ENCODE measurements at places on chromosomes 6 and 20.

- no peak for DNase-seq
Observed at GRCh38 chr6:52515219-52515960, 61.5 kb downstream of the TRAM2 start.

GRCh38 chr6:102204351-102204750, 810.8 kb downstream of the GRIK2 start:
- no peak for DNase-seq

DNA sequence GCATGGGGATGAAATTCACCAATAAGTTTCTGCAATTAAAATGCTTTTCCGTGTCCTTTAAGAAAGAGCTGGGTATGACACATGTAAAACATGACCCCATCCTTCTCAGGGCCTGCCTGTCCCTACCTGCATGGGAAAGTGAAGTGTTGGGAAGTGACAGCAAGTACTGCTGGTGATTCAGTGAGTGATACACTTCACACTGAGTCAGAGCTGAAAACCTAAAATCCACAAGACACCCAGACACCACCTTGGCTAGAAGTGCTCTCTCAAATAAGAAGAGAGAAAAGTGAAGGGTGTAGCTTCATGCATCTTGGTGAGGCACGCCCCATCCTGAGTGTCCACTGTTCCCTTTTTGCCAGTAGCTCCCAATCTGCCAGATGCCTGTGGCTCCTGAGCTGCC, 3.3 kb downstream of the RAB22A start:
- DNase-seq = no peak

GRCh38 chr20:51756653-51757052, 11.5 kb downstream of the ATP9A start:
- no peak for DNase-seq

DNA sequence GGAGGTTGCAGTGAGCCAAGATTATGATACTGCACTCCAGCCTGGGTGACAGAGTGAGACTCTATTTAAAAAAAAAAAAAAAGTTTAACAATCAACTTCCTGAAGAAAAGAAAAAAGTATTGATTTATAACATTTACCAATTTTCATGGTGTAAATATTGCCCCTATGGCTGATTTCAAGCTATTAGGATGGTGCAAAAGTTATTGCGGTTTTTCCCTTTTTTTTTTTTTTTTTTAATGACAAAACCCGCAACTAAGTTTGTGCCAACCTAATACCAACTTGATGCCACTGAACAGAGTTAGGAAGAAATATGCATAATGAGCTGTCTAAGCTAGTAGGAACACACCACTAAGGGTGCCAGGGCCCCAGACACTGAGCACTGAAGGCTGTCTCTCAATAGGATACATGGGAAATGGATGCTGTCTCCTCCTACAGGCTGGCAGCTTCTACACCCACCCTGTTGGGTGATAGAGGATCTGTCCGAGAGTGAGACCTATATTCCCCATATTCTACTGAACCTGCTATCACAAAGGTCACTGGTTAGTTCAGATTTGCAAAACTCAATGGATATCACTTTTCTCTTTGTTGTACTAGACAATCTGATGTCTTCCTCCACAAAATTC, 6.5 kb upstream of the PERP start:
- DNase-seq = no peak

- no peak for DNase-seq
Observed at GRCh38 chr6:55448451-55448850, 121.2 kb downstream of the GFRAL start.

GRCh38 chr20:24986436-24987015, 6.0 kb downstream of the APMAP start:
- no peak for DNase-seq

- DNase-seq = no peak
Observed at GRCh38 chr6:104884867-104885517, 25.3 kb upstream of the HACE1 start.

DNA sequence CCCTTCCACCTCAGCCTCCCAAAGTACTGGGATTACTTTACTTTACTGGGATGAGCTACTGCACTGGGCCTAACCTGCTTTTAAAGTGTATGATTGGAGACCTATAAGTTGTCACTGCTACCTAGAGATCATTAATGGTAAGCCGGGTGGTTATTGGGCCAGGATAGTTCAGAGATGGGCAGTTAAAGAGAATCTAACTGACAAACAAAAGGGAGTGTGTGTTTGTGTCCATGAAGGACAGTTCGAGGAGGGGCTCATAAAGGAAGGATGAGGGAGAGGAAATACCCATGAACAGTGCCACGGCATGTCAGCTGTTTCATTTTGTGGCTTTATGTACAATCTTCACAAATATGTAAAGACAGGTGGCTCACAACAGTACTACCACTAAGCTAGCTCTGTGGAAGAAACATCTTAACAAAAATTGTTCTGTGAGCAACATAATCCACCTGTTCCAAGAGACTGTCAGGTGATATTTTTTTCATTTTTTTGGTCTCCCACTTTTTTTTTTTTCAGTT, 69.7 kb upstream of the FAM8A1 start:
- DNase-seq = no peak

DNA sequence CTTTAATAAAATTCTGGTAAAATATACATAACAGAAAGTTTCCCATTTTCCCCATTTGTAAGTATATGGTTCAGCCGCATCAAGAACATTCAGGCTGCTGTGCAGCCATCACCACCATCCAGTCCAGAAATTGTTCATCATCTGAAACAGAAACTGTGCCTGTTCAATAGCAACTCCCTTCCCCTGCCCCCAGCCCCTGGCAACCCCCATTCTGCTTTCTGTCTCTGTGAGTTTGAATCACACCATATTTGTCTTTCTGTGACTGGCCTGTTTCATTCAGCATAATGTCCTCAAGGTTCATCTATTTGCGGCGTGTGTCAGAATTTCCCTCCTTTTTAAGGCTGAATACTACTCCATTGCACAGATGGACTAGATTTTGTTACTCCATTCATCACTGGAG, 19.1 kb downstream of the VSTM2L start:
- no peak for DNase-seq

GRCh38 chr6:74782346-74782745, 423.5 kb downstream of the COL12A1 start:
- no peak for DNase-seq

- no peak for DNase-seq
Observed at GRCh38 chr6:117676577-117677218, 1.4 kb downstream of the NUS1 start.

GRCh38 chr6:156867121-156867520, 89.9 kb downstream of the ARID1B start:
- no peak for DNase-seq

- no peak for DNase-seq
Observed at GRCh38 chr6:14549304-14549770, 431.8 kb downstream of the CD83 start.

GRCh38 chr20:1081891-1082290, 36.5 kb upstream of the PSMF1 start:
- DNase-seq = no peak

GRCh38 chr20:57467742-57468141, 57.2 kb downstream of the CTCFL start:
- no peak for DNase-seq

DNA sequence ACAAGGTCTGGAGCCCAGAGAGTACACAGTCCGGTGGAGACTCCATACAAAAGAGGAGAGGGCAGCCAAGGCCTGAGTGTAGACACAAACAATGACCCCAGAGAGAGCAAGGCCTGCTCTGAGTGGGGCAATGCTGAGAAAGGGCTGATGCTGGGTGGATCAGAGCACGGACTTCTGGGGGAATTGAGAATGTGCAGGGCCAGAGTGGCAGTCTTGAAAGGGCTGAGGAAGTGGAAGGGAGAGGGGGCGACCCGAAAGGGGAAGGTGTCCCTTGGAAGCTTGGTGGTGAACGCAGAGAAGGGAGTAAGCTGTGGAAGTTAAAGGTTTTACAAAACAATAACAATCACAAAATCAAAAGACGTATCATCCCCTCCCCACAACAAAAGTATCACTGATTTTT, 12.0 kb upstream of the GRM4 start:
- no peak for DNase-seq

DNA sequence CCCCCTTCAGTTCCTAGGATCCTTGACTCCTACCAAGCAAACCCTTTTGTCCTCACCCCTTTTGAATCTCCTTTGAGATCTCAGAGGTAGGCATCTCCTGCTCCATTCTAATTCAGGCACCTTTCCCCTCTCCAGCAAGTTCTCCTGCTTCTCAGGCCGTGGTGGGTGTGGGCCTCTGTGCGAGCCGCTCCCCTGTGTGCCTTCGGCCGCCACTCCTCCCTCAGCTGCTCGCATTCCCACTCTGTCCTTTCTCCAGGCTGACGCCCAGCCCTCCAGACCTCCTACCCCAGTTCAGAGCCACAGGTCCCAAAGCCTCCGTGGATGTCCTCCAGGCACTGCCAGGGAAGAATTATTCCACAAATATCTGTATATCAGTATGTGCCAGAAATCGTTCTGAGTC, 19.7 kb upstream of the RPS6KA2 start:
- no peak for DNase-seq

DNA sequence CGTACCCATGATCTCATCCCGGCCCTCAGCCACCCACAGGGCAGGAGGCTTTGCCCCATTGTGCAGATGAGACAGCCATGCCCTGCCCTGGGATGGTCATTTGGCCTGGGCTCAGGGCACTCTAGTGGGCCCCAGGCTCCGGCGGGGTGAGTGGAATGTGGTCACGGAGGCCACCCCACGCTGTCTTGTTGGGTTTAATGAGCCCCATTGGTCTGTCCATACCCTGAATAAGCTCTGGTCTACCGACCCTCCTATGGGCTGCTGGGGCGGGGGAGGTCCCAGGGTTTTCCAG, 50.6 kb downstream of the FGD2 start:
- DNase-seq = no peak

DNA sequence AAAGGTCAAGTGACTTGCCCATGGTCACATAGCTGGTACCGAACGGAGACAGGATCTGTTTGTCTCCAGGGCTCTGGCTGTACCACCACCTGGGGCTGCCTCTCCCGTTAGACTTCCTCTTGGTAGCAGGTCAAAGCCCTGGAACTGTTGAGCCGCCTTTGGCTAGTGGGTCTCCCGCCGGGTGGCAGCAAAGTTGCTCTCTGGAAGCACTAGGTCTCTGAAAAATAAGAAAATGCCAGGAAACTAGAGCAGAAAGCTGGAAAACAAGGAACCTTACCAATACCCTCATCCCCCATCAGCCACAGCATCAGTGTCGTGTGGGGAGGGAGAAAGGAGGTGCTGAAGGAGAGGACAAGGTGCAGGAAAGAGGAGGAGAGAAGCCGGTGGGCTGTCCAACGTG, 291.0 kb upstream of the SUPT3H start:
- DNase-seq = no peak

GRCh38 chr6:15691250-15691869, 28.5 kb upstream of the DTNBP1 start:
- DNase-seq = peak; percentile 56

DNA sequence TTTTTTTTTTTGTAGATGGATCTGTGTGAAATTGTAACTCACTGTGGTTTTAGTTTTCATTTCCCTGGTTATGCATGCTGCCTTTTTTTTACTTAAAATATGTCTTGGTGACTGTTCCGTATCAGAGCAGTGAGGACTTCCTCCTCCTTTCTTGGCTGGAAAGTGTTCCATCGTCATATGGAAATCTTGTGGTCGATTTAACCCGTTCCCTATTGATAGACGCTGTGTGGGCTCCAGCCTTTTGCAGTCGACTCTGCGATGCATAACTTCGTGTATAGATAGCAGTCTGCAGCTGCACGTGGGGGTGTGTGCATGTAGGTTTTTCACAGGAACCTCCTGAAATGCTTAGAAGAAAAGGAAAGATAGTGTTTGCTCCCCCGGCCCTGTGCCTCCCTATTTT, 28.1 kb upstream of the PNPLA1 start:
- no peak for DNase-seq

DNA sequence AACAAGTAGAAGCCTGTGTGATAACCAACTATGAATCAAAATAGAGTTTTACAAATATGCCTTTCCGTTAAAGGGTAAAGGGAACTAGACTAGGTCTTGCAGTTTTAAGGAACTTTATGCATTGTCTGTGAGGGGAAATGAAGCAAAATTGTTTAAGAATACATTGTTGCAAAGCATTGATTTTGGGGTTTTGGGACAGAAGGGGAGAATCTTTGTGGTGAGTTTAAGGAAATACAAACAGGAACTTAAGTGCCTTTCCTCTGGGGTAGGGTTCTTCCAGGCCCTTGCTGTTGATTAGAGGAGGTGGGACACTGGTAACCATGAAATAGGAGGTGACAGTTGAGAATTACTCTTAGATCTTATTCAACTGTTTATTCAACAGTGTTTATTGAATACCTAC, 4.7 kb downstream of the MAPK14 start:
- no peak for DNase-seq

DNA sequence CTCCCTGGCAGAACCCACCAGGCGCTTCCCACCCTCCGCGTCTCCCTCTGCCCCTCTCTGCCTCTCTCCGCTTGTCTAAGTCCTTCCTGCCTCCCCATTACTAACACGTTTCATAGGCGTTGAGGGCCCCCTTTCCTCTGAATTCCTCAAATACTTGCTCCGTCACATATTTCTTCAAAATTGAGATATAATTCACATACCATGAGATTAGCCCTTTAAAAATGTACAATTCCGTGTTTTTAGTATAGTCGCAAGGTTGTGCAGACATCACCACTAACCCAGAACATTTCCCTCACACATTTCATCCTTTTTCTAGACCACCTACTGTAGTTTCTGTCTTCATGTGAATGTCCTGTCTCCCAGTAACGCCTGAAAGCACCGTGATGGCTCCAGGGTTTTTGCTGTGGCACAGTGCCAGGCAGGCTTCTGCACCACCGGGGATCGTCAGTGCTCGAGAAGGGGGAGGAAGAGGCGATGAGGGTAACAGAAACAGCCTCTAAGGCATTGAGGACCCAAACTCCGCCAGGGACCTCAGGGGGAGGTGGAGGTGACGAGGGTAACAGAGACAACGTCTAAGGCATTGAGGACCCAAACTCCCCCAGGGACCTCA, 141.9 kb upstream of the SNX9 start:
- no peak for DNase-seq

DNA sequence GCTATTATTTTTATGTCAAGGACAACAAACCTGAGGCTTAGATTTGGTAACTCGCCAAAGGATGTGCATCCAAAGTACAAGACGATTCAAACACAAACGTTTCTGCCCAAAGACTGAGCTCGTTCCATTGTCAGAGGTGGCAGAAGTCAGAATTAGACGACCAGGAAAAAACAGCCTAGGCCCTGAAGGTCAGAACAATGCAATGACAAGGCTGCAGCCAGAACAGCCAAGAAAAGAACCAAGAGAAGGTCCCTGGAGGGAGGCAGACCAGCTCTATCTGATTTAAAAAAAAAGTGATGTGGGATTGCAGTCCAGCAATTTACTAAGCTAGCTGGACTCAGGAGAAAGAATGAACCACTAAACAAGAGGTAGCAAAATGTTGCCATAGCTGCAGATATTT, 54.2 kb downstream of the NCOA7 start:
- no peak for DNase-seq

DNA sequence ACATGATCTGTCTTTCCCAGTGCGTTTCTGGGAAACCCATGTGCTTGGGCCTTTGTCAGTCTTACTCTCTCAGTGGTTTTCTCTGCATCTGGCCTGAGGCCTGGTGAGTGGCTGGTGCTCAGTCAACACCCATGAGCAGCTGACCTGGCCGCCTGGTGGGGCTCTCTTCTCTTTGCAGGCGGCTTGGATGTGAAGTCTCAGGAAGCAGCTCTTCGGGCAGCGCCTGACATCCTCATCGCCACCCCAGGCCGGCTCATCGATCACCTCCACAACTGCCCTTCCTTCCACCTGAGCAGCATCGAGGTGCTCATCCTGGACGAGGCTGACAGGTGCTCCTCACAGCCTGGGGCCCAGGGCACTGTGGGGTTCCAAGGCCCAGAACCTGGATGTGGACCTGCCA, 10.8 kb downstream of the DDX27 start:
- no peak for DNase-seq

GRCh38 chr20:38355161-38356012, 9.1 kb downstream of the LBP start:
- DNase-seq = no peak

GRCh38 chr6:227812-228338, 64.4 kb upstream of the DUSP22 start:
- no peak for DNase-seq
